ENCODE measurements at places on chromosomes 6 and 20. TPM values are rescaled to one million over a fixed set of nuclear protein-coding genes. Genes with fewer than 3 reads are reported as not detected.
A peak's percentile ranks its signal among the peaks of the same experiment; 100 is the strongest.

- H3K36me3 ChIP-seq: peaks cover 10% of the 10 kb centered on the region
- peak overlapping the region; percentile 71 for H3K27ac ChIP-seq
- H3K4me1 ChIP-seq: peaks cover 16% of the 10 kb centered on the region
- H3K27me3 ChIP-seq: no peaks in the 10 kb centered on the region
- DNase-seq: no peak
Measured at GRCh38 chr6:169530752-169531123, 171.1 kb downstream of the WDR27 start.

GRCh38 chr20:47950124-47950912 lies 165.0 kb upstream of the SULF2 start:
- H3K27ac ChIP-seq: no peak overlapping the region
- no peak overlapping the region for H3K4me3 ChIP-seq
- H3K36me3 ChIP-seq: no peaks in the 10 kb centered on the region
- DNase-seq: no peak

DNA sequence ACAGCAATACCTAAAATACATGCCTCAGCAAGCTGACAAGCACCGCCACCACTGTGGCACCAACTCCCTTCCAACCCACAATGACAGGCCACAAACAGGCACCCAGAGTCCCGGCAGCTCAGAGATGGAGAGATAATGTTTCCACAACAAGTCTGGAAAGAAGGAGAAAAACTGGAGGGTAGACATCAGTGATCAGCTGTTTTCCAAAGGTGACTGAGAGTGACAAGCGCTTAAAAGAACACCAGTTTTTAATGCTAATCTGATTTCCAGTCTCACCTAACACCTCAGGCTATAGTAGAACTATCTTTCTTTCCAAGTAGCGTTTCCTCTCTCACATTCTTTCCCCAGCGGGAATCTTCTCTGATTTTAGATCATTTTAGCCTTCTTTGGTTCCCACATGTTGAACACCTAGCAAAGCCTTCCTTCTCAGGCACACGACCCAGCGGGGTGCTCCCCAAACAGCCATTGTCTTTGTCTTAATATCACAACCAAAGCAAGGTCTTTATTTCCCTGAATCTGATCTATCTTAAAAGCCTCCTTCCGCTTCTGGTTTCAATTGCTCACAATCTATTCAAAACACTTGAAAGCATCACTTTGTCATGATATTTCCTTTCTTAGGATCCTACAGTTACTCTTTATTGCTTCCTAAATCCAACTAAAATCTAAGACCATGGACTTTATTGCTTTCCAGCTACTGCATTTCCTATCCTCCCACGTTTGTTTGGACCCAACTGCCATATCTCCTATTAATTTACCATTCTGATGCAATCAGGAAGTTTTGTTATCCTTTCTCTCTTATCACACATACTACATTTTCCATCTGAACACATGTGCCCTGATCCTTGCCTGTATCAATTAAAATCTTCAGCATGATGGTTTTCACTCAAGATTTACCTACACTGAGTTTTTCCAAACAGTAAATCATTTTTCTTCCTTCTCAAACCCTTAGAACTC lies 282.7 kb downstream of the ADGB start:
- H3K36me3 ChIP-seq: peaks cover 2% of the 10 kb centered on the region
- H3K27me3 ChIP-seq: peaks cover 5% of the 10 kb centered on the region
- no peak overlapping the region for H3K4me3 ChIP-seq
- peaks cover 5% of the 10 kb centered on the region for H3K4me1 ChIP-seq
- H3K27ac ChIP-seq: no peak overlapping the region

RIMS4 gene
- not detected for total RNA-seq

CCN2 gene
- total RNA-seq: not detected

All from activated naive CD8-positive, alpha-beta T cell treated with anti-CD3 and anti-CD28 coated beads, Interleukin-2, amount 10 ng/mL, durations not matched to agents 7 days and 5 days (primary cell).